M059J (cell line): ENCODE measurements at places on chromosomes 7 and 10.

- no peak for DNase-seq
Measured at GRCh38 chr10:5828725-5829124, 15.5 kb upstream of the GDI2 start.

DNA sequence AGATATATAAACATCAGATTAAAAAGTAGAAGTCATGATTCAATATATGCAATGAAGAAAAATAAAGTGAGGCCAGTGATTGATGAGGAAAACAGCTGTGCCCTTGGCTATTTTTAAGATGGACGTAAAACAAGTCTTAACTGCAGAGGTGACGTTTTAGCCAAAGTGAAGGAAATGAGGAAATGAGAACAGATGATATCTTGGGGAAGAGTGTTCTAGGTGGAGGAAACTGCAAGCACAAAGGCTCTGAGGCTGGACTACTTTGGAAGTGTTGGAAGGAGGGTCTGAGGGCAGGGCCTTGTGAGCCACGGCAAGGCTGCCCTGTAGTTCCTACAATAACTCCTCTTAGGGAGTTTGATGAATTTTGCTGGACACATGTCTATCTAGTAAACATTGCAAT lies 140.5 kb upstream of the AKR1E2 start:
- no peak for DNase-seq

- DNase-seq: no peak
Measured at GRCh38 chr10:109931163-109931562, 7.9 kb upstream of the XPNPEP1 start.

DNA sequence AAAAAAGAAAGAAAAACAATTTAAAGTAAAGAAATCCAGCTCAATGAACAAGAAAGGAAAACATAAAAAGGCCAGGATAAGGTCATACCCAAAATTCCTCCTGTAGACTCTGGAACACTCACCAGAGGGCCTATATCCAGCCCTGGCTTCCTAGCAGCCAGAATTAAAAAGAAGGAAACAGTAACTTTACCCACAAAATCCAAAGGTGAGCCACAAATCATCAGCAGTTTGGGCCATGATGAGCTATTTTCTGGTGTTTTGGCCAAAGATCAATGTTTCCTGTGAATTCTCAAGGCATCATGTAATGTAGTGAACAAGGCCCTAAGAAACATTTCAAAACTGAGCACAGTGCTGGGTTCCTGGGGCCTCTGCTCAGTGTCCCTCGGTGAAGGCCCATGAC lies 87.8 kb downstream of the LARP4B start:
- DNase-seq: no peak

DNA sequence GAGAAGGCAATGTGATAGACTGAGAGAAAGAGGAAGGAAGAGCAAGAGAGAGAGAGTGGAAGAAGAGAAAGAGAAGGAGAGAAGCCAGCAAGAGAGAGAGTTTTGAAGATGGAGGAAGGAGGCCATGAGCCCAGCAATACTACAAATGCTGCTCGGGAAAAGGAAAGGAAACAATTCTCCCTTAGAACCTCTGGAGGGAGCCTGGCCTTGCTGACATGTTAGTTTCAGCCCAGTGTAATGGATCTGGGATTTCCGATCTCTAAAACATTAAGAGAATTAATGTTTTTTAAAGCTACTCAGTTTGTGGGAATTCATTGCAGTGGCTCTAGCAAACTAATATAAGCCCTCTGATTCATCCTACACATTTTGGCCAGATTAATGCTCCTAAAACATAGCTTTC lies 206.8 kb upstream of the MTPN start:
- DNase-seq: peak; percentile 20

GRCh38 chr10:69489506-69490090 lies 38.3 kb downstream of the TSPAN15 start:
- no peak for DNase-seq

GRCh38 chr10:80280071-80280800 lies 9.2 kb downstream of the MAT1A start:
- no peak for DNase-seq

GRCh38 chr10:78957471-78958039 lies 111.2 kb upstream of the ZMIZ1 start:
- peak; percentile 60 for DNase-seq

DNA sequence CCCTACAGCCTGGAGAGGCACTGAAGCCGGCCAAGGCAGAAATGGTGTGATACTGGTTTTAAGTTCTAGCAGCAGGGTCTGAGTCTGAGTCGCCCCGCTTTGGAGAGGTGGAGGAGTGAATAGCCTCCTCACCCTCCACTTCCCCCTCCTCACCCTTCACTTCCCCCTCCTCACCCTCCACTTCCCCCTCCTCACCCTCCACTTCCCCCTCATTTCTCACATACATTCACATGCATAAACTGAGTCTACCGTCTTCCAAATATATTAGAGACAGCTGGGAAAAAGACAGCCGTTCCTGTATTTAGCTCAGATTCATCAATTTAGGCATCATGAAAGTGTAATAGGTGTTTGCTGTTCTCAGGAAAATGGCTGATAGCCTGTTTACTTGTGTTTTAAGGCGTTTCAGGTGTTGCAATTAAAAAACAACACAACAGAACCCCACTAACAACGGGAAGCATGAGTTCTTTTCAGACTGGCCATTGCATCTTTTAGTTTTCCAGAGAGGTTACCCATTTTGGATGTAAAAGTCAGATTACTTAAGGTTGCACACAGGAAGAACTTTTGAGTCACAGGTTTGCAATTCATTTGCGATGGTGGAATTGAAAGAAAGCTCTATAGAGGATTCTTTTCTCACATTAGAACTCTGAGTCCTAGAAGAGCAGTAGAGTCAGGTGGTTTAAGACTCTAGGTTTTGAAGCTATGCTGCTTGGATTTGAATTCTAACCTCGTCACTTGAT lies 861 bp downstream of the NRBF2 start:
- DNase-seq: peak; percentile 42

DNA sequence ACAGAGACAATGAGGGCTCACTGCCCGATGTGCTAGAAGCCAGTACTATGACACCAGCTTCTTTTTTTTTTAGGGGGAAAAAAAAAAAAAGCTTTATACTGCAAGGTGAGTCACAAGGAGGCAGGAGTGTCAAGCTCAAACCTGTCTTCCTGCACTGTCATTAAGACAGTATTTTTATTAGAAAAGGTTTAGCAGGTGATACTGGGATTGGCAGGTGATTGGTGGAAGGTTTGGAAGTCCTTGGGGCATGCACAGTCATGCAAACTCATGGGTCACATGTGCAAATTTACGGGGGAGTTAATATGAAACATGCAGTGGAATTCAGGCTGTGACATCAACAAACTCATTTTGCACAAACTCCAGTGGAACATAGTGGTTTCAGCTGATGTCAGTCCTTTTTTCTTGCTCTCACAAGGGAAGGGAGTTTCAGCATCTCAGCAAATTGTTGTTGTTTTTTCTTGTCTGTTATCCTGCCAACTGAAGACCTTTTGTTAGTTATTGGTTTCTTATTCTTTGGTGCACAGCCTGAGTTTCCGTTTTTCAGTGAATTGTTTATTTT lies 530.6 kb downstream of the ANKRD7 start:
- DNase-seq: no peak

- DNase-seq: no peak
Measured at GRCh38 chr7:132830941-132831340, 250.9 kb downstream of the CHCHD3 start.

- no peak for DNase-seq
Measured at GRCh38 chr7:30971840-30972563, 8.2 kb downstream of the GHRHR start.

DNA sequence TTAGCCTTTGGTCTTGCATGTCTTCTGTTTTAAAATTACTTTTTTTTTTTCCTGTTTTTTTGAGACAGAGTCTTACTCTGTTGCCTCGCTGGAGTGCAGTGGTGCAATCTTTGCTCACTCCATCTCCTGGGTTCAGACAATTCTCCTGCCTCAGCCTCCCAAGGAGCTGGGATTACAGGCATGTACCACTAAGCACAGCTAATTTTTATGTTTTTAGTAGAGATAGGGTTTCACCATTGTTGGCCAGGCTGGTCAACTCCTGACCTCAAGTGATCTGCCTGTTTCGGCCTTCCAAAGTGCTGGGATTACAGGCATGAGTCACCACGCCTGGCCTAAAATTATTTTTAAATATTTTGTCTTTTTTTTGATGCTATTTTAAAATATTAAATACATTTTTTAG lies 38.5 kb downstream of the MLLT10 start:
- peak; percentile 39 for DNase-seq

DNA sequence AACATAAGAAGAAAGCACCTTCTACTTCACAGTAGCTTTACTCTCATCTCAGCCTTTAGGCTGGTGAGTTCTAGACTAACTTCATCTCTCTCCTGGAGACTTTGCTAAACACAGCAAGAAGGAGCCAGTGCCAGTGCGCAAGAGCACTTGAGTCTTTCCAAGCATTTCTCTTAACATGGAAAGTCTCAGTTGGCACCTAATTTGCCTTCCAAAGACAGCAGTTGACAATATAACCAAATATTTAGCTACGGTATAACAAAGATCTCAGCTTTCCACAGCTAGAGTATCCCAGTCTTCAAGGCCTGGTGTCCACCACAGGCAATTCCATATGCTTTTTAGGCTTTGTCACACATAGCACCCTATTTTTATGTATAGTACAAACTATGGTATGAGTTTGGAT lies 1204.9 kb downstream of the CNTNAP2 start:
- DNase-seq: no peak

- DNase-seq: peak; percentile 49
Measured at GRCh38 chr7:42945821-42946626, 13.8 kb downstream of the MRPL32 start.

- peak; percentile 52 for DNase-seq
Measured at GRCh38 chr10:43322769-43323168, 48.7 kb upstream of the FXYD4 start.

DNA sequence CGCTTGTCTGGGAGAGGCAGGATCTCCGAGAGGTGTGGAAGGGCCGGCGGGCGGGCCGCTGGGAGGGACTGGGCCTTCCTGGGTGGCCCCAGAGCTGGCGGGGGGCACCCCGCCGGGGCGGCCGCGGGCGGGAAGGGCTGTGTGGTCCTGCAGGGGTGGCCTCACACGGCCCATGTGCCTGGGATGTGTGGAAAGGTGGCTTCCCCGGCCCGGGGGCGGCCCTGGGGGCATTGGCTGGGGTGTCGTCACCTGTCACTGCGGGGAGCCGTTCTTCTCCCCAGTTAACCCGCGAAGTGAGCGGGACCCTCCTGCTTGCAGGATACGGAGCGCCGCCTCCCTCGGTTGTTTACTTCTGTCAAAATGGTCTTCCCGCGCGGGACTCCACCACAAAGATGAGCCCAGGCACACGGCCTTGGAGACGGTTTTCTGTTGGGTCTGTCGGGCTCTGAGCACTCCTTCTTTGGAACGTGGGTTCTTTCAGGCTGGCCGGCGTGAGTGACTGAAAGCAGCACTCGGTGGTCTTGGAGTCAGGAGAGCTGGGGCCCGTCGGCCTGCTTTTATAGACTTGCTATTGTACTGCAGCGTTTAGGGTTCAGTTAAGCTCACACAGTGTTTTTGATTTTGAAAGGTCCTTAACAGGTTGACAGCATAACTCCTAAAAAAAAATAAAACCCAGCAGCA lies 700 bp downstream of the SMC3 start:
- peak; percentile 45 for DNase-seq

DNA sequence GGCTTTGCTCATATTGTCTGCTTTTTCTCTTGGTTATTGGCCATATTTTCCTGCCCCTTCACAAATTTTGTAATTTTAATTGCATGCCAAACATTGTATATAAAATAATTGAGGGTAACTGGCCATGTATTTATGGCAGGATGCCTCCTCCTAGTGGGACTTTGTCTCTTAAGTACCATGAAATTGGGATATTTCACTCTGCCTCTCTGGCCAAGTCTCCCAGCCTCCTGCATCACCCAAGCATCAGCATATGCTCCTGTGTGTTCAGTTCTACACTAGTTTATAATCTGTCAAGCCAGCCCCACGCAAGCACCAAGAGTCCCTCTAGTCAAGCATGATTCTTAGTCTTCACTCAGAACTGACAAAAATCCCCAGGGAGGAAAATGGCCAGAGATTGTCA lies 44.2 kb upstream of the FHIP2A start:
- DNase-seq: no peak

- DNase-seq: peak; percentile 84
Measured at GRCh38 chr7:155885167-155886155, 73.2 kb upstream of the SHH start.

DNA sequence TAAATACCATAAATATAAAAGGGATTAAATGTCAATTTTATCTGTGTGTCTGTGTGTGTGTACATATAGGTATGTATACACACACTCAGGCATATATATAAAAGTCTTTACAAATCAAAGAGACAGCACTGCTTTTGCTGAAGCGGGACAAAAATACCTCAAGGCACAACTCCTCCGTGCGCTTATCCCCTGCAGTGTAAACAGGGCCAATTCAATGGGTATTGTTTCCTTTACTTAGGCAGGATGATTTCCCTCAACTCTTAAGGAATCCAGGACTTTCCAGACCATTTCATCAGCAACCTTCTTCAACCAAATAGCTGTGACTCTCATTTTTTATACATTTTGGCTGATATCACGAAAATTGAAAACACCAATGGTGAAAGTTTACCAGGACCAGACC lies 227.7 kb downstream of the CRPPA start:
- DNase-seq: no peak

GRCh38 chr7:100222445-100223132 lies 2.8 kb downstream of the PVRIG start:
- no peak for DNase-seq

DNA sequence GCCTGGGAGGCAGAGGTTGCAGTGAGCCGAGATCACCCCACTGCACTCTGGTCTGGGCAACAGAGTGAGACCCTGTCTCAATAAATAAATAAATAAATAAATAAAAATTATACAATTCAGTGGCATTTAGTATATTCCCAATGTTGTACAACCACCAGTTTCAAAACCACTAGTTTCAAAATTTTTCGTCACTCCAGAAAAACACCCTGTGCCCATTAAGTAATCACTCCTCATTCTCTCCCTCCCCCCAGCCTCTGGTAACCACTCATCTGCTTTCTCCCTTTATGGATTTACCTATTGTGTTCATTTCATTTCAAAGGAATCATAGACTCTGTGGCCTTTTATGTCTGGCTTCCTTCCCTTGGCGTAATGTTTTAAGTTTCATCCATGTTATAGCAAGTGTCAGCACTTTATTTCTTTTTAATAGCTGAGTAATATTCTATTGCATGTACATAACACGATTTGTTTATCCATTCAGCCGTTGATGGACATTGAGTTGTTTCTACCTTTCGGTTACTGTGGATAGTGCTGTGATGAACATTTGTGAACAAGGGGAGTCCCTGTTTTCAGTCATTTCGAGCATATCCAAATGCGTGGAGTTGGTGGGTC lies 29.4 kb upstream of the GOLGA7B start:
- no peak for DNase-seq

GRCh38 chr10:12412666-12413368 lies 63.5 kb downstream of the CAMK1D start:
- DNase-seq: no peak

GRCh38 chr7:130461272-130461671 lies 20.5 kb upstream of the CEP41 start:
- no peak for DNase-seq
